ENCODE measurements at places on chromosomes 5 and 9.

GRCh38 chr9:127154003-127154389 is 31.6 kb upstream of the ANGPTL2 start:
- DNase-seq = no peak

- DNase-seq = no peak
These were observed 25.4 kb upstream of the ZSWIM6 start for GRCh38 chr5:61306531-61307131.

- peak; percentile 23 for DNase-seq
These were observed 112.6 kb downstream of the TMC1 start for GRCh38 chr9:72633966-72634365.

DNA sequence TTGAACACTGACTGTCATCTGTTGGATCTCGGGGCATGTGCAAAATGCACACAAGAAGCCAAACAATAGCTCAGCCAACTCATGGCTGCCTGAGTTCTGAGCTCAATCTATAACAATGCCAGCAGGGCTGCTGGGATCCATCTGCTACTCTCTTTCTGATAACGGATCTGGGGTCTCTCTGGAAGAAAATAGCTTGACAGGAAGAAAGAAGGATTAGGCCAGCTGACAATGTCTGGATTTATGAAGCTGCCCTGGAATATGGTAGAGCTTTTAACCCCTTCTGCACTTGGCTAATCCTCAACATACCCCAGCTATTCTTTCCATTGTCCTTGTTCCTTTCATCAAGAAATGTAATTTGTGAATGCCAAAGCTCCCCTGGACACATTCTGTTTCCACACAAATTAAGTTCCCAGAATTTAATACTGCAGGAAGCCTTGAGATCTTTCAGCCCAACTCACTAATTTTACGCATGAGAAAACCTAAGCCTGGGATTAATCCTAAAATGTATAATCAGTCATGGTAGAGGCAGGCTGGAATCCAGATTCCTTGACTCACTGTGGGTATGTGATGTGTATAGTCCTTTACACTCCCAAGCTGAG is 62.7 kb upstream of the PCA3 start:
- DNase-seq = no peak

- DNase-seq = no peak
These were observed 69.3 kb downstream of the MAMDC2 start for GRCh38 chr9:70112981-70113380.

- DNase-seq = no peak
These were observed 333.7 kb downstream of the CWC27 start for GRCh38 chr5:65102371-65102975.

DNA sequence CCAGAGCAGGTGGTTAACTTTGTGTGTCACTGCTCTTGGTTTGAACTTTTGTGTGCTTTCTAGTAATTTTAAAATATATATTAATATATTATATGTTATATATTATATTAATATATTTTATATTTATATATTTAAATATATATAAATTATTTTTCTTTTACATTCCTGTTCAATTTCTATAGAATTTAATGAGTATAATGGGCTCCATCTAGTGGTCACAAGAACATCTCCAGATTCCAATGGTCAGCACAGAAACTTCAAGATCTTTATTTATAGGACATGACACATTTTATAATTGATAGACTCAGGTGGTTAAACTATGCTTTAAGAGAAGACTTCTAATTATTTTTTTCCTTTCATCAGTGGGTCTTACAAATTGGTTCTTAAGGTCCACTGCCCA is 39.1 kb downstream of the COL23A1 start:
- DNase-seq = no peak

- DNase-seq = no peak
These were observed 22.3 kb downstream of the RXRA start for GRCh38 chr9:134348404-134349155.

- DNase-seq = peak; percentile 21
These were observed 17.4 kb upstream of the ENTREP1 start for GRCh38 chr9:69307446-69308205.

DNA sequence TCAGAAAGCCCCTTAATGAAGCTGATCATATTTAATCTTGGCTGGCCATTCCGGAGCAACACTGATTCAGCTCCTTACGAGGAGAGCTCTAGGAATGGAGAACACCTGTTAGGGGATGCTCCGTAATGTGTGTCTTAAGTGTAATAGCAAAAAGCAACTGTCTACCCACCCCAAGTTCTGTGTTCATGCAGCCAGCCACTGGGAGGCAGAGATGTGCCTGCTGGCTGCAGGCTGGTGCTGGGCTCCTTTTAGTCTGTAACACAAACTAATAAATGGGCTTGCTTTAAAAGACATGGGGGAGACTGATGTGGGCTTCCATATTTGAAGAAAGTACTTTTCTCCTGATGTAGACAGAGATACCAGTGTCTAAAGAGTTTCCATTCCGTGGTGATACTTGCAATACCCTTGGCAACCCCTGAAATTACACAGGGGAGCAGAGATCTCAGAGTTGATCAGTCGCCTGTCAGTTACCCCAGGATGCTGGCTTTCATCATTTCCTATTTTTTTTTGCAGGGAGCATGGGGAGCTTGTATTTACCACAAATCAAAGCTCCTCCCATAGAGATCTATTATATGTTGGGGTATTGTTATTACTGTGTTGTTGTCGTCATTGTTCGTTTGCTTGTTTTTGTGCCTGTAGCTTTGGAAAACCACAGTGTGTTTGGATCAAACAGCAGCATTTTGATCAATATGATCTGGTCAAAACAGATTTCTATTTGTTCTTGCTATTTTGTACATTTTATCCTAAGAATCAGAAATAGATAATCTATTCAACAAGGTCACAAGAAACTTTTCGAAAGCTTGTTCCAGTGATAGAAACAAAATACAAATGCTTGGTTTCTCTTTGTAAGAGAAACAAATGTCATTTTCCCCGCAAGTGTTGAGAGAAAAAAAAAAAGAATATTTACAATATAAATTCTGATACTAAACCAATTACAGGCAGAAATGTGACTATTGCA is 65.8 kb downstream of the MTX3 start:
- no peak for DNase-seq

DNA sequence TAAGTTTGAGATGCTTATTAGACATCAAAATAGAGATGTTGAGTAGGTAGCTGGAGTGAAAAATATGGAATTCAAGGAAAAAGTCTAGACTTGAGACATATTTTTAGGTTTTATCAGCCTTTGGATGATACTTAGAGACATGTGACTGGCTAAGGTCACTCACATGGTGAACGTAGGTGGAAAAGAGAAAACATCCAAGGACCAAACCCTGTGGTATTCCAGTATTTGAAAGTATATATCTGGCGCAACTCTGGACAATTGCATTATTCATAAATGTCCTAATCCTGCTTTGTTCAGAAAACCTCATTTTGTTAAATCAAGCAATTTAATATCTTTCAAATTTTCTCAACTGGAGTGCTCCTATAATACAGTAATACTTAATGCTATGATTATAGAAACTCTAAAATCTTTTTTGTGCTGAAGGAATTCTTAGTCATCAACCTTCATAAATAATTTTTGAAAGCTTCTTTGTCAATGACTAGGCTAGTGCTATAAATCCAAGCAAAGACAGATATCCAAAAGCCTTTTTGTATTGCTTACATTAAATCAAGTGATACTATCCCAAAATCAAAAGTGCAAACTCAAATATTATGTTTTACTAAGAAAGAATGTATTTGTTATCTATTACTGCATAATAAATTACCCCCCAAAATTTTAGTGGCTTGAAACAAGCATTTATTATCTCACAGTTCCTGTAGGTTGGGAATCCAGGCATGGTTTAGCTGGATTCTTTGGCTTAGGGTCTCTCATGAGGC is 452.0 kb downstream of the ENC1 start:
- no peak for DNase-seq

- DNase-seq = no peak
These were observed 10.4 kb upstream of the PDCD1LG2 start for GRCh38 chr9:5499889-5500398.

- DNase-seq = no peak
These were observed 720.2 kb upstream of the C9orf72 start for GRCh38 chr9:28293369-28294090.

GRCh38 chr5:136018814-136019783 is 9.7 kb upstream of the TGFBI start:
- DNase-seq = peak; percentile 93

GRCh38 chr9:70262366-70262765 is 3.6 kb downstream of the SMC5 start:
- DNase-seq = no peak

DNA sequence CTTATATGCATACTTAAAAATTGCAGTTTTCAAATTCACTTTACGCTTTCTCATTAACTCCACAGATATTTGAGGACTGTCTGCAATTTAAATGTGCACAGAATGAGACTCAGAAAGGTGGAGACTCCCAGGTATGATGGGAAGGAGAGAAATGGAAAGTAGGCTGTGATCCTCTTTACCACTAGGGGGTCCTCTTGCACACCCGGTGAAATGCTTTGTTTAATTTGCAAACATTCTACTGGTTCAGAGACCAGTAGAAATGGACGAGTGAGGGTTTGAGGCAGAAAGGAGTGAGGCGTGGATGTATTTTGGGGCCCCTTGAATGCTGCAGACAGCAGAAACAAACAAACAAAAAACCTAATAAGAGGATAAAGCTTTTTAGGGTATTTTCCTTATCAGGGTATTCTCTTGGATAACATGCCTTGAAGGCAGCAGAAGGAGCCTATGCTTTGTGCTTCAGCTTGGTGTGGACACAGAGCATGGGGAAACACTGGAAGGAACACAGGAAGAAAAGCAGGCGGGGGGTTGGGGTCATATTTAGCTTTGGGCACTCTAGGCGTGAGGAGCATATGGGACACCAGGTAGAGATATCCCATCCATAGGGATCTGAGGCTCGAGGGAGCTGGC is 410.1 kb downstream of the DMRT2 start:
- no peak for DNase-seq

DNA sequence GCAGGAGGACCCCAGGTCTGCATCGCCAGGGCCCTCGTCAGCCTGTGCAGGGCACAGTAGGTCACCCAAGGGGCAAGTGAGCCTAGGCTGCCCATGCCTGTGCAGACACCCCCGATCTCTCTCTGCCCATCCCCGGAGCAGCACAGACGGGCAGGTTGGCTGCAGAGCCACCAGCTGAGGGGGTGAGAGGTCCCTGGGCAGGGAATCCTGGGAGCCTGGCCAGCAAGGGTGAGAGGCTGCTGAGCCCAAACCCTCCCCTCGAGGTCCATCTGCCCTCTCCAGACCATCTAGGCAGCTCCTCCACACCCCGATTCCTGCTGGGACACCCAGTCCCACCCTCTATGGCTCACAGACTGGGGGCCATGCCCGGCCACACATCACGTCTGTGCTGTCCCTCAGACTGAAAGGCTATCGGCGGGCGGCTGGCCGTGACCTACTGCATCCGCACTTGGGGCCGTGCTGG is 2.8 kb upstream of the DPP7 start:
- no peak for DNase-seq

- no peak for DNase-seq
These were observed 38.8 kb upstream of the NDFIP1 start for GRCh38 chr5:142069606-142070399.

DNA sequence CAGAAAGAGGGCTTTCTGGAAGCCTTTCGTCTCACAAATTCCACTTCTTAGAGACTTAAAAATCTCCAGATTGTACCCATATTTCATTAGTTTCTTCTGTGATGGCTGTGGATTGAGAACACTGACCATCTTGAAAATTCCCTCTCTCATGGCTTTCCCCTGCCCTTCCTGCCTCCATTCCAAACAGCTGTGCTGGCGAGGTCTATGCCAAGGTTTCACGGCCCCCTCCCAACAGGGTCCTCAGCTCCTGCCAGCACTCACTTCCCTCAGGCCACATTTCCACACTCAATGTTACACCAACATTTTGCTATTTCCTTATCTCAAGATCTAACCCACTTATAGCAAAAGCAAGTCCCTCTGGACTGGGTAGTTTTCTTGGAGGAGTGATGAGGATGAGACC is 40.3 kb upstream of the EQTN start:
- no peak for DNase-seq

DNA sequence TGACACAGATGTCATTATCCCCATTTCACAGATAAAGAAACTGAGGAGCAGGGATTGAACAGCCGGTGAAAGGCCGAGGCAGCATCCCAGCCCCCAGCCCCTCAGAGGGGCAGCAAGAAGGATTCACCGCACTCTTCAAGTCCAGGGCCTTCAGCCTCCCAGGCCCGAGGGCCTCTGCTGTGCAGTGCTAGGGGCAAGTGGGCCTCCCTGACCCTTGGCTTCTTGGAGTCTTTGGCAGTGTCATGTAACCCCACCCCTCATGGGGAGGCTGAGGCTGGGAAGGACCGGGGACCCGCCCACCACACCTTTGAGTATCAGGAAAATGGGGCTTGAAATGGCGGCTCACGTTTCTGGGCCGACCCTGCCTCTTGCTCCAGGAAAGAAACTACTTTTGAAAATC is 28.7 kb upstream of the RXRA start:
- DNase-seq = no peak

- DNase-seq = no peak
These were observed 561.3 kb downstream of the PSAT1 start for GRCh38 chr9:78858266-78858665.

- DNase-seq = no peak
These were observed 3.7 kb downstream of the IL3 start for GRCh38 chr5:132064140-132064539.

DNA sequence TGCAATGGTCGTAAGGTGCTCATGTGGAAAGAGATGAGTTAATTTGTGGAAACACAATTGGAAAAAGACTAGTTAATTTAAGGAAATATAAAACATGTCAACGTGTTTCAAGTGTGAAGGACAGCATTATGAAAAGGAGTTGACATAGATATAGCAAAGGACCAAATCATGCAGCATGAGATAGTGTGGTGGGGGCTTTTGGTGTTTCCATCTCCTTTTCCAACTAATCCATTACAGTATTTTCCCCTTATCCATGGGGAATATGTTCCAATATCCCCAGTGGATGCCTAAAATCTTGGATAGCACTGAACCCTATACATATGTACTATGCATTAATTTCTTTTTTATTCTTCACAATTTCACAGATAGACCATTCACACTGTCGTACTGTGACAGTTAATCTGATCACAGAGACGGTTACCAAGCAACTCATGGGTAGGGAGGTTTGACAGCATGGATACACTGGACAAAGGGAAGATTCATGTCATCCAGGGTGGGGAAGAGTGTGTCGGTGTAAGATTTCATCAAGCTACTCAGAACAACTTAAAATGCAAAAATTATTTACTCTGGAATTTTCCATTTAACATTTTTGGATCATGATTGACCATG is 238.6 kb downstream of the CDH12 start:
- DNase-seq = no peak

GRCh38 chr5:57529864-57530263 is 47.3 kb upstream of the ACTBL2 start:
- DNase-seq = no peak

DNA sequence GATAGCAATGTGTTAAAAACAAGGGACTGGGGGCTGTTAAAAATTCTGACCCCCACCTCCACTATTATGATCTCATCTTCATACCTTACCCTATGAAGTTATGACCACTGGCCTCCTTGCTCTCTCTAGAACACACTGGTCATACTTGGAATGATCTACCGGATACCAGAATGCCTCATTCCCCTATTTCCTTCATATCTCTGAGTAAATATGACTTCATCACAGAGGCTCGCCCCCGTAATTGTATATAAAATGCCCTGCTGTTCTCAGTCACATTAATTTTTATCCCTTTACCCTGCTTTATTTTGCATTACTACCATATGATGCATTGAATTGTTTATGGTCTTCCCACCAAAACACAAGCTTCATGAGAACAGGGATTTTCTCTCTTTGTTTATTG is 29.2 kb downstream of the IZUMO3 start:
- no peak for DNase-seq

- DNase-seq = no peak
These were observed 14.7 kb downstream of the SIL1 start for GRCh38 chr5:139183502-139183901.

- DNase-seq = no peak
These were observed 459.9 kb upstream of the NMUR2 start for GRCh38 chr5:152864991-152865390.

- DNase-seq = no peak
These were observed 31.0 kb upstream of the TCF7 start for GRCh38 chr5:134083517-134083916.
